ENCODE measurements at places on chromosomes 6 and 20.

DNA sequence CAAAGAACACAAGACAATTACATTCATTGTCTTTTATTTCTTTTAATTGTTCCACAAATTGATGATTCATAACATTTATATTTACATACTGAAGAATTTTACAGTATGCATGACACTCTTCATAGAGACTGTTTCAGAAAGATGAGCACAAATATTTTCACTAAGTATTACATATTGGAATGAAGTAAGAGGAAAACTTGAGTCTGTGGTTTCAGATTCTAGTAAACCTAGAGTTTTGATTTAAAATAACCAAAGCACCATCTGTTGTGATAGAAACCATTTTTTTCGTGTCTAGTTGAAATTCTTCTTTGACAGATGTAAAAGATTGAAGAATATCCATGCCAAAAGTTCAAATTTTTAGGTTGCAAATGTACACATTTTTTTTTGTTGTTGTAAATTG, 32.1 kb upstream of the OPN5 start:
- DNase-seq = no peak

GRCh38 chr6:136225496-136225895, 24.6 kb downstream of the MTFR2 start:
- DNase-seq = no peak

GRCh38 chr20:46700481-46700880, 9.0 kb upstream of the SLC2A10 start:
- DNase-seq = no peak

DNA sequence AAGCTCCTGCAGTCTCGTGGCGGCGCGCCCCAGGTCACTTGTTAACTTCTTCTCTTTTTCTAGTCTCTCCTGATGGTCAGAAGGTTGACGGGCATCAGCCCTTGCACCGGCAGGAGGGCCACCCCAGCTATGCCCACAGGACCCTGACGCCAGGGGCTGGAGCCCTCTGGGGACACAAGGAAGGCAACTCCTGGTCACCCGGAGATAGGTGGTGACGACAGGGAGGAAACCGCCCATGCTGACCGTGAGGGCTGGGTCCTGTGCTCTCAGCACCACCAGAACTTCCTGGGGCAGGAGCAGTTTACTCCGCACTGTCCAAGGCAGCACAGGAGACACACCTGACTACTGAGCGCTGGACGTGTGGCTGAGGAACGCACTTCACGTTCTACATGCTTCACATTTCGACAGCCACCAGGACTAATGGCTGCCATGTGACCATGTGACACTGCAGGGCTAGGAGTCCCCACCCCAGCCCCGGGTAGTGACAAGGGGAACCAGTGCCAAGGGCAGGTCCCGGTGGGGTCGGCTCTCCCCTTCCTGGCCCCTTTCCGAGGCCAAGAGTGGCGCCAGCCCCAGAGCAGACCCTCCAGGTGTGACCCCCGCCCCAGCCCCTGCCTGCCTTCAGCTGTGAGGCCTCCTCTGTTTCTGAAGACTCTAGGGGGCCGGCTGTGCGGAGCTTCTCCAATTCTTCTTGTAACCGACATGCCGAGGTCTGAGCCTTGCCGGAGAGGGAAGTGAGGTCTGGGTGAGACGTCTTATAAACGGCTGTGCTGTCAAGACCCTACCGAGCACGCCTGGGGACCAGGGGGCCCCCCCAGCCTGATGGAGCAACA, 45.2 kb downstream of the DSTN start:
- no peak for DNase-seq

GRCh38 chr6:150409576-150410066, 40.8 kb downstream of the IYD start:
- DNase-seq = no peak

Measured in HEK293T (cell line).